ENCODE measurements at places on chromosomes 3 and 15.

- no peak for DNase-seq
Measured at GRCh38 chr15:73053398-73053723, 1.1 kb downstream of the NEO1 start.

DNA sequence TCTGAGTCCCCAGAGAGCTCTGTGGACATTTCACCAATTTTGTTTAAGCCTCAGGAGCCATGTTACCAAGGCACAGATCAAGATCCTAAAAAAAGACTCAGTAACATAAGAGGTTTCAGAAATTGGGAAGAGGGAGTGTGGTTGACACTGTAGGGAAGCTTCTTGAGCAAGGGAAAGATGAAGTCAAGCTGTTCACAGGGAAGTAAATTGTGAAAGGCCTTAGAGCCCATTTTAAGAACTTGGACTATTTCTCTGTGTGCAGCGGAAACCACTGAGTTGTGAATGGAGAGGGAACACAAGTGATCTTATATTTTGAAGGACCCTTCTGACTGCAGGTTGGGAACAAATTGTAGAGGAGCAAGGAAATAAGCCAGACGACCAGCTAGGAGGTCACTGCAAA is 18.7 kb downstream of the BCL2A1 start:
- DNase-seq, result no peak

DNA sequence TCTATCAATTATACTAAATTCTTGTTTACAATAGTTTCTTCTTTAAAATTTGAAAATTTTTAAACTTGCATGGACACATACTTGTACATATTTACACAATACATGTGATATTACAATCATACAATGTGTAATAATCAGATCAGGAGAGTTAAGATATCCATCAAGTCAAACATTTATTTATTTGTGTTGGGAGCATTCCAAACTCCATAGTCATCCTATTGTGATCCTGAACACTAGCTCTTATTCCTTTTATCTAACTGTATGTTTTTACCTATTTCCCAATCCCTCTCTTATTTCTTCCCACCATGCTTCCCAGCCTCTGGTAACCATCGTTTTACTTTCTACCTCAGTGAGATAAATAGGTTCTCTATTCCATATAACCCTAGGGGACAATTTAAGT is 1219.2 kb downstream of the ZPLD1 start:
- no peak for DNase-seq

DNA sequence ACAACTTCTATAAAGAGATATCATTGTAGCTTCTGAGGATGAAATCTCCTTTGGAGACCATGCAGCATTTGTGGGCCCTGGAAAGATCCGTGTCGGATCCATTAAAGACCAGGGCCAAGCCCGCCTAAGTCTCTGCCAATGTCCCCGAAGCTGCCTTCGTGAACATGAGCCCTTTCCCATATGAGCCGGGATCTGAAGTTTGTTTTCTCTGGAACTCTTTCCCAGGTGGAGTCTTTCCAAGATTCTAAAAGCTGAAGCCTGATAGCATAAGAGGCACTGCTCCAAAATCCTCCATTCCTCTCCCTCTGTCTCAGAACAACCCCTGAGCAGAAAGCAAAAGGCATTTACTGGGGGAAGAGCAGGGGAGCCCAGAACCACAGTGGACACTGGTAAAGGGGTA is 274.6 kb downstream of the NTRK3 start:
- DNase-seq, result no peak

DNA sequence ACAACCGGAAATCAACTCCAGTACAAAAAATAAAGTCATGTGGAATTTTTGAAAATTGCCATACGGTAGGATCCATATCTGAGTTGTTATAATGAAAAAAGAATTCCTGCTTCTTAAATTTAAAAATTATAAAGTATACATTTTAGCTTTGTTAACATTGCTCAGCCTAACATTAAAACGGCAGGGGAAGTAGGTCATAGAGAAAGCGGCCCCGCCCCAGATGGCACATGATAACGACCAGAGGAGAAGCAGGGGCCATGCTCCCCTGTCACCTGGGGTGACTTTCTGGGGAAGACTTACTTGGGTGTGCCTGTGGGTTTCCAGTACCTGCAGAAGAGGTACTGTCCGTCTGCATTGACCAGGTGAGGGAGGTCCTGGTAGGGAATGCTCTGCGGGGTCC is 921 bp downstream of the MGLL start:
- DNase-seq, result peak; percentile 42

DNA sequence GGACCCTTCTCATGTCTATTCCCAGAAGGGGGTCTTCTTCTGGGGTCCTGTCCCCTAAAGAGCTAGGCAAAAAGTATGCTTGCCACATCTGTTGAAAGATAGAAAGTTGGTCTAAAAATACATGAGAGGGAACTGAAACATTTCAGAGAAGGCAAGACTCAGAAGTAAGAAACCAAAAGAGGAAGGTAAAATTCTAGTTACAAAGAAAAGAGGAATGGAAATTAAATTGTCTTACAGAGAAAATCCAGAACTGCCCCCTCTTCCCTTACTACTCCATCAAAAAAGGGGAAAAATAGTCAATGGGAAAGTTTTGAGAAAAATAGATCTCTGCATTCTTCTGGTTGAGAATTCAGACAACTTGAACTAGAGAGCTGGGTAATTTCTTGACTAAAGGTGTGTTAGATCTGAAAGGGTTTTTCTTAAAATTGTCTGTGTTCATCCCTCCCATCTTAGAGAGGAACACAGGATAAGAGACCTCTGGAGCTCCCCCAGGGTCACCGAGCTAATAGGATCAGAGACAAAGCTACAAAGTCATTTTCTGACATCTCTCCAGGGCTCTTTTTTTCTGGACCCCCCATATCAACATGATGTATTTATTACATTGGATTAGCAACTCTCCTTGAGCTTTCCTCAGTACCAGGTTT is 32.3 kb upstream of the CCR2 start:
- no peak for DNase-seq

- DNase-seq, result peak; percentile 49
Measured at GRCh38 chr3:128784232-128784631, 58.2 kb downstream of the RAB7A start.

DNA sequence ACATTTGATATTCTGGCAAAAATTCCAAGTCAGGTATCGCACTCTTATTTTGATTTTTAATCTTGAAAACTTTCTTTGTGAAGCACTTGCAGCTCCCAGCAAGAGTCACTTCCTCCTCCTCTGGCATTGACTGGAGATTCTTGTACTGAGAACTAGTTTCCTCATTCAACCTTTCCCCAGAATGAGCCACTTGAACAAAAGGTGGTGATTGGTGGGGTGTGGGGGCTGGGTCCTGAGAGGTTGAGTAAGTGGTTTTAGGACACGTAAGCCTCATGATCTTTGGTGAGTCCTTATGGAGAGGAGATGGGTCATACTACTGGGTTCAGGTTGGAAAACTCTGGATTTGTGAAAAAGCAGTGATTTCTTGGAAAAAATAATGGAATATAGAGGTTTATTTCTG is 32.3 kb upstream of the ONECUT1 start:
- DNase-seq, result no peak

GRCh38 chr3:22265403-22265802 is 514.4 kb upstream of the ZNF385D start:
- no peak for DNase-seq

DNA sequence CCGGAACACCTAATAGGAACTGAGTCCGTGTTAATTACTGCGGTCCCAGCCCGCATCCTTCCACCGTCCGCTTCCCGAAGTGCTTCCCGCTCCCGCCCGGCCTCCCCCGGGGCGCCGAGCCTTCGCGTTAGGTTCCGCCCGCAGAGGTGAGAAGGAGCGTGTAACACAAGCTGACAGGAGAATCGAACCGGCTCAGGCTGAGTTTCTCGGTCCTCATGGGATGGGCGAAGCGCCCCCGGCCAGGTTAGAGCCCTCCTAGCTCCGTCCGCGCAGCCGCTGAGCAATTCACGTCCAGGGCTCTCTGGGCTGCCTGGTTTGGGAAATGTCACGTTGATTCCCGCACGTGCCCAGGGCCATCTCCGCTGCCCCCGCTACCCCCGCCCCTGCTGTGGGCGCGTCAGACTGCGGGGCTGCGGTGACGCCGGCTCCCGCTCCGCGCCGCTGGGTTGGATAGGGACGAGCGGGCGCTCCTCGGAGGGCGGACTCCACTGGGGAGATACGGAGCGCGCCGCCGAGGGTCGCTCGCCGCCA is 954 bp downstream of the CLDN11 start:
- no peak for DNase-seq

DNA sequence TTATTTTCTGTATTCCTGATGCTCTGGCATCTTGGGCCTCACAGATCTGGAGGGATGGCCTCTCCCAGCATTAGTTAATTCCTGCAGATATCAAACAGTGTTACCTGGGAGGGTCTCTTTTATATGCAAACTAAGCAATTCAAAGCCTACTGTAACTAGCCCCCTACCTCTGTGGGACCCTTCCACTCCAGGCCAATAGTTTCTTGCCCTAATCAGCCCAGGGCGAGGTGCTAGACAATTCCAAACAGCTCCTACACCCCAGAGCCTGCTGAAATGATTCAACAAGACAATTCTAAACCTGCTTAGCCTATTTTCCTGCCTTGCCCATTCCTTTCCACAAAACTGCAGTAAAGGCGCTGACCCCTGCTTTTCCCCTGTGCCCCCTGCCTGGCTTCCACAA is 106.6 kb upstream of the IGSF10 start:
- DNase-seq, result no peak

DNA sequence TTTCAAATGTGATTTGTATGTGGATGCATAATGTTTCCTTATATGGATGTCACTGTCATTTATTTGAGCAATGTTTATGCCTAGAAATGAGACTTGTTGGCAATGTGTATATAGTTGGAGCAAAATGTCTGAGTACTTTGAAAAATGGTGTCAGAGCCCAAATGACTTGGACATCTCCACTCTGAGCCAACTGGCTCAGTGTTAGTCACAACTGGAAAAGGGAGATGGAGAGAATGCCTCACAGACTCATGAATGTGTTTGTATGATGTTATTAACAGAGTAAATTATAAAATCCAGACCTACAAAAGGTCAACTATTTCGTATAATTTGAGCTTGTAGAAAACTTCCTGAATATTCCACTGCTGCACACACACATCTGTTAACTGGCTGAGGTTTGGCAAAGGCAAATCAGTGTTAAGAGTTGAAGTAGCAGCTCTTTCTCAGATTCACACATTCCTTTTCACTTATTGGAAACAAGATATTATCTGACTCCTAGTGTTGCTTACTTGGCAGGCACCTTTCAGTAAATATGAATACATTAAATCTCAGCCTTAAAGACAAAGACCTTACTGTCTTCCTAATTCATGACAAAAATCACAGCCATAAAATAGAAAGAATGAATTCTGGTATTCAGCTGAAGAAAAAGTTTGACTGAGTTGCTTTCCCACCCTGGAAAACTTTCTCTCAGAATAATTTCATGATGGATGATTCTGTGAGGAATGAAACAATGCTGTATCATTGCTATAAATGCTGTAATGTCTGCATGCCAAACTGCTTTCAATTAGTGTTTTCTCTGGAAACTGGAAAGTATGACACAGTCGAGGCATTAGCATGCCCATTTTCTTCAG is 27.0 kb downstream of the ADIPOQ start:
- DNase-seq, result no peak

DNA sequence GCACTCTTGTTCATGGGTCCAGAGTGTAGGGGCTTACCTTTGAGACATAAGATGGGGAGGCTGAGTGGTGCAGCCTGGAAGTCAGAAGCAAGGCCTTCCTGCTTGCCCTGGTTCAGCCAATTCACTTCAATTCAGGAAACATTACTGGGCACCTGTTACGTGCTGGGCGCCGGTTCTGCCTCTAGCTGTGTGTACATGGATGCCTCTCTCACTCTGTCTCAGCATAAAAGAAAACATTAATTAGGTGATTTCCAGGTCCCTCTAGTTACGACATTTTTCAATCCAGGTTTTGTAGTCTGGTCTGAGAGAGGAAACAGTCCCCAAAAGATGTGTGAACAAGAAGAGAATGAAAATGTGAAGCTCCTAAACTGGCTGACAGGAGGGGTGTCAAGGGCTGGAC is 1.2 kb downstream of the RTP1 start:
- DNase-seq, result no peak

- no peak for DNase-seq
Measured at GRCh38 chr3:106341586-106342162, 472.9 kb upstream of the CBLB start.

DNA sequence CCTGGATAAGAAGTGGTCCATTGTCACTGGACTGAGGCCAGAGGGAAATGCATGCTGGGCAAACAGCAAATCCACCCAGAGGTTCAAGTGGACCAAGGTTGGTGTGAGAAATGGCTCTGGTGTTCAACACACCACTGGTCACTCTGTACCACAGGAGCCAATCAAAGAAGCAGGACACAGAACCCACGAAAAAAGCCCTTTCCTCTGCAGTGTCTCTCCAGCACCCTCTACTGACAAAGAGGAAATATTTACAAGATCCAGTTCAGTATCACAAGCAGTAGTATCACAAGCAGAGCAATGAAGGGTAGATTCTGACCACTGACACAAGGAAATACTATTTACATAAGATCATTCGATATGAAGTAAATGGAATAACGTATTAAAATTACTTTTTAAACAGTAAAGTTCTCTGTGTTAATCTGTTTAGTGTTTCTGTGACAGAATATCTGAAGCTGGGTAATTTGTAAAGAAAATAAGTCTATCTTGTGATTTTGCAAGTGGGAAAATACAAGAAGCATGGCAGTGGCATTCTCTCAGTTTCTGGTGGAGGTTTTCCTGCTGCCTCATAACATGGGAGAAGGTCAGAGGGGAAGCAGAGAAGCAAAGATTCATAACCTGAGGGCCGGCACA is 390.7 kb downstream of the EFHB start:
- no peak for DNase-seq

GRCh38 chr15:60528530-60528929 is 49.6 kb upstream of the ICE2 start:
- DNase-seq, result no peak

DNA sequence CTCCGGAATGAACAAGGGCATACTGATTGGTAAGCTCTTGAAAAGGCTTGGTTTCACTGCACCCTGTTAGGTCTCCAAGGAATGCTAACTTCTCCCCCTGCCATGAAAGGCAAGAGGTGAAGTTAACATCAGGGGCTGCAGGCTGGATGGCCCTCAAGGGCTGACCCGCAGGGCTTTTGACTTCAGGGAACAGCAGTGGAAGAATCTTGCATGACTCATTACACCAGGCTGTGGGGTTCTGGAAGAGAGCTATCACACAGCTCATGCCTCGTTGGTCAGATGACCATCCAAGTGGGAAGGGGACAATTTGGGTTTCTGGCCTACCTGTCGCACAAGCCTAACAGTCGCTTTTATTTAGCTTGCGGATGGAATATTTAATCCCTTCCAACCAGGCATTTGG is 23.6 kb upstream of the ATG7 start:
- no peak for DNase-seq
